ENCODE measurements at places on chromosomes 5 and 9.

- no peak for DNase-seq
Observed at GRCh38 chr9:72667181-72667580, 145.8 kb downstream of the TMC1 start.

- DNase-seq, result no peak
Observed at GRCh38 chr9:125881042-125881441, 133.9 kb downstream of the PBX3 start.

DNA sequence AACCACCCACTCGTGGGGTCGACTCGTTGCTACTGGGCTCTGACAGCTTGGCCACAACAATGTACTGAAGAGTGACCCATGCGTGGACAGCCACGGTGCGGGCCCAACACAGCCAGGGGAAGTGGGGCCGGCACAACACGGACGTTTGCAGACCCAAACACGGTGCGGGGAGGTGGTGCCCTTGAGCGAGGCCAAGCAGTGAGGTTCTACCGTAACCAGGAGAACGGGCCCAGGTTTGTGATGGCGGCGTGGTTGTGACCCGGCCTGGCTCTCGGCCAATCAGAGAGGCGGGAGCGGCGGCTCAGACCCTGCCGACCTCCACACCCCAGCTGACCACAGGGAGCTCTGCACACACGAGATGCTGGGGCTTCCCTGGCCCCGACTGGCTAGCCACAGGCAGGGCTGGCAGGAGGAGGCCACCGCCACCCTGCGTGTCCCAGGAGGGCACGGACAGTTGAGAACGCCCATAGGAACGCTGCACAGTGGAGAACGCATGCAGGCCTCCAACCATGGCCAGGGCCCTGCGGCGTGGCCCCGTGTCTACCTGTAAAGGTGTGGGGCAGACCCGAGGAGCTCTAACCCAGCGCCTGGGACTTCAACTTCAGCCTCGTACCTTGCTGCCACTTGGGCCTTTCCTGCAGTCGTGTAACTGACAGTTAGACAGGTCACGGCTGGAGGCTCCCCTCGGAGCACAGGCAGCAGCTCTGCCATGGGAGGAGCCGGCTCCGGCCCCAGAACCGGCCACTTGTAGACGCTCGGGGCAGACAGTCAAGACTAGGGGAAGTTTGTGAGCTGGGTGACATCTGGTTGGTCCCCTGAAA lies 13.7 kb downstream of the BRD3 start:
- DNase-seq, result no peak

DNA sequence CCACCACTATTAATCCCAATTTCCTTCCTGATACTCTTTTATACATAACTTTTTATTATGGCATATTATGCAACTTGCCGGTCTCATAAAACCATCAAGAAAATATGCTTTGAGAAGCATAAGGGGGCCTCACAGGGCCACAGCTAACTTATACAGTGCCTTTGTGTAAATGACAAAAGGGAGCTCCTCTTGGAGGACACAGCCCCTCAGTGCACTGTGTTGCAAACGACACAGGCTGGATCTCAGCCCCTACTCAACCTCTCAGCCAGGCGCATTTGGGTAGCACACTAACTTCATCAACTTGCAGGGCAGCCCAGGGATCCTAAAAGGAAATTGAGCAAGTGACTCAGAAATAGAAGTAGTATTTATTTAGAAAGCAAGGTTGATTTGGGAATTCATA lies 35.4 kb downstream of the RIGI start:
- DNase-seq, result no peak

- DNase-seq, result no peak
Observed at GRCh38 chr5:43236653-43237355, 44.8 kb downstream of the NIM1K start.

DNA sequence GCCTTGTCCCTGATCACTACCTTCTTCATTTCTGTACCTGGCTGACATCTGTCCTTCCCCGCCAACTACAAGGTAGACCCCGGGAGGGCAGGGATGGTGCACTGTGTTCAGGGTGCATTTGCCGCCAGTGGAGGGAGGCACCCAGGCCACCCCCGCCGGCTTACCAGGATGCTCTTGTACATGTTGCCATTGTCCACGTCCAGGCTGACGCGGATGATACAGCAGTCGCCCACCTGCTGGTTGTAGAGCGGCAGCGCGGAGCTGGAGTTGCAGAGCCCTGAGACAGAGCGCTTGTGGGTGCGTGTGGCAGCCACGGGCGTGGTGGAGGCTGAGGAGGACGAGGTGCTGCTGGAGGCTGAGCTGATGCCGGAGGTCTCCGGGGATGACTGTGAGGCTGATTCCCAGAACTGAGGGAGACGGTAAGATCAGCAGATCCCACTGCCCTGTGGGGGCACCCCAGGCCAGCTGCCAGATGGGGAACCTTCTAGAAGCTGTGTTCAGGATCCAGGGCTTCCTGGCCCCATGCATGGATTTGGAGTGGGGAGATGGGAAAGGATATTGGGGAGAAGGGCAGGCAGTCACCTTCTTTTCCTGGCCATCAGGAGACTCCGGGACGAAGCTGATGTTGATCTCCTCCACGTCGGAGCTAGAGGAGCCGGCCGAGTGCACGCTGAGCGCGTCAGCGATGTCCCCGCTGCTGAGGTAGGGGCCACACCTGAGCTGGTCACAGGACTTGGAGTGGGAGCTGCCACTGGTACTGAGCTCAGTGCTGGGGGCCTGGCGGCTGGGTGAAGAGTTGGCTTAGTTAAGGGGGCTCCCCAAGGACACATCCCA lies 19.5 kb downstream of the RALGDS start:
- no peak for DNase-seq

DNA sequence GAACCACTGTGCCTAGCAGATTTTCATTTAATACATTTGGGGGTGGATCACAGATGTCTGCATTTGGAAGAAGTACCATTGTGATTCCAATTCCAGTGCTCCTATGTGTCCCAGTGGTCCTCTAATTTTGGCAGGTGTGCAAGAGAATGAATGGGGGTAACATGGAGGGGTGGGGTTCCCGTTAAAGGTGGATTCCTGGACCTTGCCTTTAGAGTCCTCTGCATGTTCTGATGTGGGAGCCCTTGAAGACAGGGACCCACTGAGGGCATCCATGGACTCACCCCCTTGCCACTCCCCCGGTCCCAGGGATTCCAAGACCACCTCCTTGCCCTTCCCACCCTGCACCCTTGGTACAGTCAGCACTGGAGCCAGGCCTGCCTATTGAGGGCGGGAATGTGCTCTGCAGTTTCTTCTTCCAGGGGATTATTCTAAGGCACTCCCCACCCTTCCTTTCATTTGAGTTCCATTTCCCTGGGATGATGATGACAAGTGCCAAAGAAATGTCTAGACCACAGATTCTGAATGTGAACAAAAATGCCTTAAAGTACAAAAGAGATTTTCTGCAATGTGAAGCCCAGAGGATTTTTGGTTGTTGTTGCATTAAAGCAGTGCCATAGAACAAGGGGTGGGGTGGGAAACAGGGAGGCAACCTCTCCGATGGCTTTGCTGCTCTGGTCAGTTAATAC lies 119.4 kb upstream of the PTCH1 start:
- DNase-seq, result no peak

- no peak for DNase-seq
Observed at GRCh38 chr9:77291714-77292113, 114.4 kb downstream of the VPS13A start.

All from fibroblast of skin of left quadriceps (primary cell).